LoVo (cell line): ENCODE measurements at places on chromosomes 5 and 9.

GRCh38 chr5:32866138-32866537, 155.0 kb downstream of the NPR3 start:
- DNase-seq: no peak

DNA sequence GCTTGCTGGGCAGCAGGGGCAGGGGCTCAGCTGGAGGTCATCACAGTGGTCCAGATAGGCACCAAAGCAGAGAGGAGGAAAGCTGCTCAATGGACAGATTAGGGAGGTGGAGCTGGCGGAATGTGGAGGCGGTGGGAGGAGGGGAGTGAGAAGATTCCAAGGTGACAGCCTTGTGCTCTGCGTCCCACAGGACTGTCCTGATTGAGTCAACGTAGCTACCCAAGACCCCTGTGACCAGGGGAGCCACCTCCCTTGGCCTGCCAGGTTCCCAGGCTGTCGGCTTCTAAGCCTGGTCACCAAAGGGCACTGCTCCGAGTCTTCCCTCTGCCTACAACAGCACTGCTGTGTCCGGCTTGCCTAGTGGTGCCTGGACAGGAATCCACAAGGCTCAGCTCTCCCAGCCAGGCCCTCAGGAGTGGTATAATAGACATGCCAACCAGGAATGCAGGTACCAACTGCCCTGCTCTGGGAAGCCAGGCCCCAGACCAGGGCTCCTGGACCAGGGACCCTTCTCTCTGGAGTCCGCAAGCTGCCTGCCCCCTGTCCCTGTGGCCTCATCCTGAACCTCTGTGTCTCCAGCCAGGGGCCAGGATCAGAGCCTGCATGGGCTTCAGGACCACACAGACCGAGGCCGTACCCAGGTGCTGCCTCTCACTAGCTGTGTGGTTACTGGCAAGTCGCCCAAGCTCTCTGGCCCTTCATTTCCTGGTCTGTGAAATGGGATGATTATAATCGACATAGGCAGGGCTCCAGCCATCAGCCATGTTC, 67.9 kb downstream of the STK10 start:
- DNase-seq: no peak

GRCh38 chr9:131804826-131805225, 65.0 kb upstream of the RAPGEF1 start:
- no peak for DNase-seq

GRCh38 chr9:111637421-111637950, 6.4 kb downstream of the DNAJC25 start:
- DNase-seq: no peak

DNA sequence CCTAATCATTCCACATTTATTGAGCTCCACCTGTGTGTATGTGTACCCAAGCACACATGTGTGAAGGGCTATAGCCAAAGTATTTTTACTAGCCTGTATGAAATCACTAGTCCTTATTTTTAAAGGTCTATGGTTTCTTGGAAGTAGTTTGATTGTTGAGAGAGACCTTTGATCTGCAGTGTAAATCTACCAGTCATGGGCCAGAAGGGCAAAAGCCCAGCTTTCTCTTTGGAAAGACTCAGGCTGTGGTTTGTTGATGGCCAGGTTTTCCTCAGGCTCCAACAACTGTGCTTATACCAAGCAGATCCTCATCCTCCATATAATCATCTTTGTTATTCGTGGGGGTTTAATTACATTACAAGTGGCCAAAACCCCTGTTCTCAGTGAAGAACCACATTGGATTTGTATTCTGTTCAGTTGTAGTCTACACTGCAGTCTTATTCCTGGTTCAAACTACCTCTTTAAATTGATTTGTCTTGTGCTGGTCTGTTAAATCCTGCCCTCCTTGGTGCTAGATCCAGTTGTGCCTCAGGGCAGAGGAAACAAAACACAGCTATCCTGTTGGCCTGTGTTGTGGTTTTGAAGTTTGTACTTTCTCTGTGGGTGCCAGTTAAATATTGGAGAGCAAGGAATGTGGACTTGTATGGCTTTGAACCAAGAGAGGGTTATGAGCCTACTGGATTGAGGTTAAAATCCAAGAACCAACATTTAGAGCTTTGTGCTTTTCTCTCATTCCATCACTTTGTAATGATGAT, 13.3 kb downstream of the CDC26 start:
- DNase-seq: no peak

DNA sequence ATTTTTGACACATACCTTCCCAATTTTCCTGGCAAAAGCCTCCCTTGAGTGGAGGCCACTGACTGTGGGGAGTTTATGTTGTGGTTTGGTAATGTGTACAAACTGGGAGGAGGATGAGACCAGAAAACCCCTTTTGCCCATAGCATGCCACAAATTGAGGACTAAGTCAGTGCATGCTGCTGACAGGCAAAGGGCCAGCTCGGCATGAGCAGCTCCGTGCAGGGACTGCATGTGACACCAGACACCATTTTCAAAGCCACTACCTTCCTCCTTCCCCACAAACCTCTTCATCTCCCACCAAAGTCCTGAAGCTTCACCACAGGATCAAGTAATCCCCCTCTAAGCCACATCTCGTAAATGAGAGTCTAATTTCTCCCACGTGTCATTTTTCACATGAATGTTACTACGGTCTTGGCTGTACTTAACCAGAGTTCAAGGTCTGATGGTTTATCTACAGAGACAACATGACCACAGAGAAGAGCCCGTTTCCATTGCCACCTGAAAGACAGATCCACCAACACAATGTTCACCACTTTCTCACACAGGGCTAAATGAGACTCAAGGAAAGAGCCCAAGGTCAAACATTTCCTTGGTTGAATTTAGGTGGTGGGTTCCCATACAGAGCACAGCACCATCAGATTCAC, 106.5 kb downstream of the NFIB start:
- no peak for DNase-seq

GRCh38 chr5:3325201-3325971, 270.2 kb upstream of the IRX1 start:
- DNase-seq: no peak

GRCh38 chr5:172985596-172985995, 2.0 kb downstream of the ATP6V0E1 start:
- DNase-seq: no peak

- DNase-seq: no peak
Measured at GRCh38 chr5:126455728-126456127, 32.5 kb downstream of the GRAMD2B start.

GRCh38 chr9:106958955-106959657, 96.1 kb downstream of the ZNF462 start:
- no peak for DNase-seq
